ENCODE measurements at places on chromosomes 7 and 10.
A peak's percentile ranks its signal among the peaks of the same experiment; 100 is the strongest.

GRCh38 chr7:1823376-1824150 is 153.5 kb downstream of the ELFN1 start:
- no peak for DNase-seq

GRCh38 chr7:55179931-55180682 is 161.3 kb downstream of the EGFR start:
- DNase-seq: no peak

- no peak for DNase-seq
Observed at GRCh38 chr10:3786295-3787015, 1.4 kb upstream of the KLF6 start.

- DNase-seq: peak; percentile 76
Observed at GRCh38 chr7:22885797-22886261, 63.2 kb upstream of the TOMM7 start.

DNA sequence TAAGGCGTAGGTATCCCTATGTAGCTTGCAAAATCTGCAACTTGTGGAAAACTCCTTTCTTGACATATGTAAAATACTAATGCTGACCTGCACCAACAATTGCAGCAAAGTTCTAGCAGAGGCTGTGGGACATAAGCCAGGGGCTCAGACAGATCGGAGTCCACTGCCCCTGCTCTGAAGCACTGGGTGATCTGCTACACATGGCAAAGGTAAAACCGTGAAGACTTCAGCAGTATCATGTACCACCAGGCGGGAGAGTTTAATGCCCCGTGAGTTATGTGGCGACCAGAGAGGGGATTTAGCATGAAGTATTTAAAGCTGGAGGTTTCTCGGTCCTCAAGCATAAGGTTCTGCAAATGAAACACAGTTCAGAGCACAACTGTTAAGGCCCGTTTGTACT is 76.4 kb downstream of the ABCC2 start:
- DNase-seq: no peak

DNA sequence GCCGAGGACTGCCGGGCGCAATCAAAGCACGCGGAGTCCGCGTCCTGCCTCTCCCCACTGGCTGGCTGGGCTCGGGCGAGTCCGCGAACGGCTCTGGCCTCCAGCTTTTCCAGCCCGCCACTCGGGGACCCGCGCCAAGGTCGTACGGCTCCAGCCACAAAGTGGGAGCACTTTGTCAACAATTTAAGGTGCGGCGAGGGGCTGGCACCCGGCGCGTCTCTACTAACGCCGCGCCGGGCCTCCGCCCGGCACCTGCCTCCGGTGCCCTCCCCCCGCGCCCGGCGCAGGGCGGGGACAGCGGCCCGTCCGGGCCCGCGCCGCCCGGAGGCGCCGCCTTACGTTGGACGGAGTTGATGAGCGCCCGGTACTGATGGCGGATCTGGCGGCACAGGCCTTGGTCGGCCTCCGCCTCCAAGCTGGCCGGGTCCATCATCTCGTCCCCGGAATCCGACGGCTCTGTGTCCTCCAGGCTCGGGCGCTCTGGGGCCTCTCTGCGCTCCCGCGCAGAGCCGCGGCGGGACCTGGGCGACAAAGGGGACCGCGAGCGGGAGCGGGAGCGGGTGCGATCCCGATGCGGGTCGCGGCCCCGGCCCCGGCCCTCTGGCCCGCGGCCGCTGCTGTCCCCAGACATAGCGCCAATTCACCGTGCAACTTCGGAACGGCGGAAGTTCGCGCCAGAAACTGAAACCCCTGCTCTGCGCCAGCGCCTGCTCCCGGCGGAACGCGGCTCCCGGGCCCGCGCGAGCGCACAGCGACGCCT is at the start of gene NSMCE4A:
NSMCE4A (minus strand) TSS at position 683 of the 760 bp plus-strand sequence; CDS start at position 631, 52 bp downstream.
- DNase-seq: peak; percentile 66

All from MV-4-11 (cell line).